ENCODE measurements at places on chromosomes 5 and 9.

- DNase-seq = no peak
Observed at GRCh38 chr5:135009736-135010501, 24.1 kb downstream of the PITX1 start.

- DNase-seq = no peak
Observed at GRCh38 chr5:96896276-96896675, 20.0 kb downstream of the ERAP2 start.

GRCh38 chr9:12680341-12680740 lies 12.8 kb upstream of the TYRP1 start:
- DNase-seq = no peak

DNA sequence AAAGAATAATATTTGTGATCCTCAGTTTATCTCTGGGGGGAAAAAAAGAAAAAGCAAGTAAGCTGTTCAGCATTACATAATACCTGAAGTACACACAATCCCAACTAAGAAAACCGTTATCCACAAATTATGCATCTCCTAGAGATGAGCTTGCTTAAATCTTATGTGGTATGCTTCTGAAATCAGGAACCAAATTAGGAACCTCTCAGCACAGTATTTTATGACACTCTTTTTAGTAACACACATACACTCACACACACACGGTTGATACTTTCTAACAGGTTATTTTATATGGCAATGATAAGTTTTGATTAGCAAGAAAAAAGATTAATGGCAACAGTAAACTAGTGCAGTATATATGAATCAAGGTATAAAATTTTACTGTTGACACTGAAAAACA lies 1.2 kb upstream of the ZNF510 start:
- DNase-seq = no peak

DNA sequence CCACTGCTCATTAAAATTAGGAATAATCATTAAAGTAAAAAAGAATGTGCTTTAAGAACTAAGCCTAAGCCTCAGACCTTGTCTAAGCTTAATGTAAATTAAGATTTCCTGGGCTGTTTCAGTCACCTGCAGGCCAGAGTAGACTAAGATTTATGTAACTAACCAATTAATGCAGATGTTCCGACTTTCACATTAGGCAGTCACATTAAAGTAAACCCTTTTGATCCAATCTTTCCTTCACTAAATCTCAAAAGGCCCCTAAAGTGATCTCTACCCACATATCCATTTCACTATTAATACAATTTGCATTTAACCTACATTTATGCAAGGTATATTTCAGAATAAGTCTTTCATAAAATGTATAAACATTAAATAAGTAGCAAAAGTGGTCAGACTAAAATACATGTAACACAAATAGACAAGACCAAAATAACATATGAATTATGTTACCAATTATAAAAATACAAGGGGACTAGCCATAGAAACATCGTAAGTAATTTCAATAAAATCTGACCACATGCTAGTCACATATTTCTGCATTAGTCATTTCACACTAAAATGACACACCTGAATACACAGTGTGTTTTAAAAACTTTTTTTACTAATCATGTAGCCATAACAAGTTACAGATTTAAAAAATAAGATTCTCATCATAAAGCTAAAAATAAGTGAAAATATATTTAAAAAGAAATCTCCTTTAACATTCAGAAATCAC lies 7.7 kb downstream of the NR3C1 start:
- no peak for DNase-seq

- no peak for DNase-seq
Observed at GRCh38 chr9:23683611-23684061, 142.4 kb downstream of the ELAVL2 start.

GRCh38 chr9:17635115-17635890 lies 56.4 kb downstream of the SH3GL2 start:
- no peak for DNase-seq
